Left lung (tissue), 14 donors: ENCODE measurements at places on chromosomes 16 and 17. TPM values are rescaled to one million over a fixed set of nuclear protein-coding genes. Genes with fewer than 3 reads are reported as not detected.

GRCh38 chr16:2743007-2743810 lies 9.2 kb upstream of the SRRM2 start:
- no peak for DNase-seq

GRCh38 chr16:58723109-58723508 lies 11.0 kb downstream of the GOT2 start:
- no peak for DNase-seq

GSG1L2 gene
- not detected for total RNA-seq

GRCh38 chr17:78255953-78256706 lies 24.7 kb downstream of the TMEM235 start:
- DNase-seq, result no peak

DNA sequence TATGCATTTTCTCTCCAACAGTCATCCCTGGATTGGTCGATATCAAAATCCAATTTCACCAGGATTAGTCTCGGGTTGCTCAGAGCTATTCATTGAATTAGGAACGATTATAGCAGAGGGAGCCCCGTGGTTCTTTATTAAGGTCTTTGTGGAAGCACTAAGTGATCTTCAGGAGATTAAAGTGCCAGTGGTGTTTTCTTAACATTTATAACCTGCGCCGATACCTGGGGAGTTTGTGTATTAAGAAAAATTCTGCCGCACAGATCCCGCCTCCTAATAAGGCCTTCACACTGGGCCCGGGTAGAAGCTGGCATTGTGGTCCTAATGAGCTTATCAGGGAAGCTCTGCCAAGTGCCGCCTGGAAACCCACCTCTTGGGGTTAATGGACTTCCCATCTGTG lies 238.7 kb downstream of the RBFOX1 start:
- no peak for DNase-seq

- DNase-seq, result no peak
Measured at GRCh38 chr16:84109598-84110335, 7.0 kb downstream of the MBTPS1 start.

GRCh38 chr17:74008196-74008595 lies 195.3 kb upstream of the RPL38 start:
- DNase-seq, result no peak

DNA sequence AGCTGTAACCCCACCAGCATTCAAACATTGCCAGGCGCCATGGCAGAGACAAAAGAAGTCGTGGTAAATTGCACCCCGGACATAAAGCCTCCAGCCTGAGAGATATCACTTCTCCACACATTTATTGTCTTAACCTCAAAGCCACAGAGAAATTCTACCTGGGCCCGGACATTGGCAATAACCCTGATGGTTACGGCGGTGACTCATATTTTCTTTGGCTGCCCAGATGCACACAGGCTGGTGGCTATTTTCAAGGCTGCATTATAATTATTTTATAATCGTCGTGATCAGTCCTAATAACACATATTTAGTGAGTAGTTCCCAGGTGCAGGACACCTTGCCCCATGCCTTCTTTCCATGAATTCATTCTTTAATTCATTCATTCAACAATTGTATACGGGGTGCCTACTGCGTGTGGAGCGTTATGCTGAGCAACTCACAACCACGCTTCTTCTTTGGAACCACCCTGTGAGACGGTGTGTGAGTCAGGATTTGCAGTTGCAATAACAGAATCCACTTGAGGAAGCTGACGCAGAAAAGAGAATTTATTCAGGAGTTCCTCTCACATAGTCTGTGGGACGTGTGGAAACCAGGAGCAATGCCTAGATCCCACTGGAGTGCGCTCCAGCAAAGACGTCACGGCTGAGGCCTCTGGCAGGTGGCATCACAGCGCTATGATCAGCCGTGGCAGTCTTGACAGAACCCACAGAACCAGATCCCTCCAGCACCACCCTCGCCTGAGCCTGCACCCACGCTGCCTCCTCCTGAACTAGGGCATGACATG lies 245.7 kb downstream of the FOXL1 start:
- no peak for DNase-seq

TPSD1 gene
- 0.37 TPM for total RNA-seq

DNA sequence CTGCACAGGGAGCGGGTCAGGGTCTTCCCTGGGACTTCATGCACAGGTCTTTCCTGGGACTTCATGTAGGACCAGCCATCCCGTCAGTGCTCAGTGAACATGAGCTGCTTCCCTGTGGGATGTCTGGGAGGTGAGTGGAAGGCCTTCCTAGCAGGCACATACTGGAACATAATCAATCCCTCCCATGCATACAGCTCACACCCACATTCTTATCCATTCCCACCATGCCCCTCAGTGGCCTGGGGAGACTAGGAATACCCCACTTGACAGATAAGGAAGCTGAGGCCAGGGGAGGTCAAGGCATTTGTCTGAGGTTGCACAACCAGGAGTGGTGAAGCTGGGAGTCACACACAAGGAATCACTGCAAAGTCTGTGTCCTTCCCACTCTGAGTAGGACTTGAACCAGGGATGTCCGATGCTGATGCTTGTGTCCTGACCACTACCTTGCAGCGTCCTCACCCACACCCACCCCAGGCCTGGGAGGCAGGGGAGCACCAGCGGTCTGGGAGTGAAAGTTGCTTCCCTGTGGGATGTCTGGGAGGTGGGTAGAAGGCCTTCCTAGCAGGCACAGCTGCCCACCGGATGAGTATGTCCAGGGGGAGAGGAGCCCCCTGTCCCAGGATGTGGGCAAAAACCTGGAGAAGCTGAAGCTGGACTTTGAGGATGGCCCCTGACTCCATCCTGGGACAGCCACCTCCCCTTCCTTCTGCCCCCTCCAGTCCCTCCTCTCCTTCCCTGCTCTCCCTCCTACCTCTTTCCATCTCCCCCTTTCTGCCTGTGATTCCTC lies 1.0 kb upstream of the NLRC5 start:
- no peak for DNase-seq

- no peak for DNase-seq
Measured at GRCh38 chr17:74738051-74738996, 1.3 kb downstream of the RAB37 start.

DNA sequence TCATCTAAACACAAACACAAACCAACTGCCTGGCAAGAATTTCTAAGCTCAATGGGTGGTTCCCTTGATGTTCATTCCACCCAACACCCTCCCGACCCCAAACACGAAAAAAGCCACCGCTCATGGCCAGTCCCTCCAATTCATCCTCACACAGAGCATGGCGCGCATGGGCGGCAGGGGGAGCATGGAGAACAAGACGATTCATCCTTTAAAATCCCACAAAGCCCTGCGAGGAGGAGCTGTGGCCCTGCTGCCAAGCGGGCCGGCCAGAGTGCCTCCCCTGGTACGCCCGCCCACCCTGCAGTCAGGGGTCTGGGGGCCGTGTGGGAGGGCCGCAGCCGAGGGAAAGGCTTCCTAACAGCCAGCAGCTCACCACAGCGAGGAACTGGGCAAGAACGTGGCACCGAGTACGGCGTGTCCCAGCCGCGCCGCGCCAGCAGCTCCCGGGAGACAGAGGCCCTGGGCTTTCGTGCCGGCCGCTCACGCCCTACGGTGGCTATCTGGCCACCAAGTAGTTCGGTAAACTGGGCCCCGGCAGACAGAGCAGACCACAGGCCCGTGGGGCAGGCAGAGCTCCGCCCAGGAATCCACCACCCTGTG lies 60.9 kb downstream of the KLHDC4 start:
- DNase-seq, result no peak

ACE gene
- 68.9 TPM for total RNA-seq

GRCh38 chr17:19447085-19447583 lies 36.1 kb downstream of the RNF112 start:
- no peak for DNase-seq

GRCh38 chr17:65278050-65278819 lies 141.1 kb downstream of the RGS9 start:
- peak; percentile 49 for DNase-seq

KCNJ12 gene
- 3.0 TPM for total RNA-seq

DNA sequence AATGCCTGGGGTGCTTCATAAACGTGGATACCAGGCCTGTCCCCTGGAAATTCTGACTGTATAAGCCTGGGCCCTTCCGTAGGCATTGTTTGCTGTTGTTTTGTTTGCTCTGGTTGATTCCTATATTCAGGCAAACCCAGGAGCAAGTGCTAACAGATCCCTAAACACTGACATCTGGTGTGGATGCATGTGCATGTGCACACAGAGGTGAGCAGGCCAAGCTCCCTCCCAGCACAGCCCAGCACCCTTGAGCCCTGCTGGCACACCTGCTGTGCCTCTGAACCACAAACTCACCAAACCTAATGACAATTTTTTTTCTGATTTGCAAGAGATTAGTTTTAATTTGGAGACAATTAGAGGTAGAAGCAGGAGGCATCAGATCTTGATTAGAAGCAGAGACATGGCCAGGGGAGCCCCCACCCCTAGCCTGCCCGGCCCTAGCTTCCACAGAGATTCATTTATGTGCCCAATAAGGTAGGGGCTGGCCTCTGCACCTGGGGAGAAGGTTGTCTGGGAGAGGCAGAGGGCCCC lies 40.4 kb downstream of the TMEM132E start:
- DNase-seq, result no peak

GRCh38 chr17:50762177-50762576 lies 5.1 kb downstream of the ANKRD40CL start:
- no peak for DNase-seq

KRTAP4-9 gene
- not detected for total RNA-seq

MAPK8IP3 gene
- total RNA-seq, result 51.7 TPM

RNF43 gene
- total RNA-seq, result 6.8 TPM

PRAC1 gene
- total RNA-seq, result not detected

GRCh38 chr16:74667255-74667700 lies 601 bp upstream of the RFWD3 start:
- DNase-seq, result peak; percentile 25
